Glomerular endothelial cell (primary cell): ENCODE measurements at places on chromosomes 4 and X. TPM values are rescaled to one million over a fixed set of nuclear protein-coding genes. Genes with fewer than 3 reads are reported as not detected.

CYBB gene
- not detected in 2 replicates for total RNA-seq

CTAG1A gene
- total RNA-seq = not detected in 2 replicates

MAOB gene
- total RNA-seq = 0.12 and 0.19 TPM in 2 replicates

KLHL13 gene
- 3.9 and 6.2 TPM in 2 replicates for total RNA-seq

CXorf49B gene
- total RNA-seq = not detected in 2 replicates
